Umbilical cord (tissue), 2 donors: ENCODE measurements at places on chromosomes 2 and 18. TPM values are rescaled to one million over a fixed set of nuclear protein-coding genes. Genes with fewer than 3 reads are reported as not detected.

Gene SERPINB4
- 4.1 TPM for total RNA-seq

Gene CAPN14
- 0.96 TPM for total RNA-seq

Gene NT5DC4
- 1.2 TPM for total RNA-seq

DNA sequence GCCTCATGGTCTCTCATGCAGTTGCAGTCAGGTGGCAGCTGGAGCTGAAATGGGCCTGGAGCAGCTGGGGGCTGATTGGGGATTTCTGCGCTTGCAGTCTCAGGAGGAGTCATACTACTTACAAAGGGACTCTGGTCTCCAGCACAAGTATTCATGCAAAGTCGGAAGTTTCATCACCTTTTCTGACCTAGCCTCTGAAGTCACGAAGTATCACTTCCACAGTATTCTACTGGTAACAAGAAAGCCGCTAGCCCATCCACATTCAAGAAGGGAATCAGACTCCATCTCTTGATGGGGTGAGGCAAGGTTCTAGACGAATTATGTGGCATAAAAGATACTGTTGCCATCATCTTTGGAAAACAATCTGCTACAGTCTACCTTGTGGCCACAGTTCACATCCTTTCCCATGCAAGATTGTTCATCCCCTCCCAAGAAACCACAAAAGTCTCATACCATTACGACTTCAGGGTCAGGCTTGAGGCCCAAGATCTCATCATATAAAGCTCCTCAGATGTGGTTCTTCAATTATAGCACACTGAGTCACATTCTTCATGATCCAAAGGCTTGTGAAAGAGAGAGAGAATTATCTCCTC, 95.3 kb downstream of the SMC6 start:
- no peak for DNase-seq

GRCh38 chr2:152477347-152478092, 142.5 kb downstream of the FMNL2 start:
- no peak for DNase-seq

DNA sequence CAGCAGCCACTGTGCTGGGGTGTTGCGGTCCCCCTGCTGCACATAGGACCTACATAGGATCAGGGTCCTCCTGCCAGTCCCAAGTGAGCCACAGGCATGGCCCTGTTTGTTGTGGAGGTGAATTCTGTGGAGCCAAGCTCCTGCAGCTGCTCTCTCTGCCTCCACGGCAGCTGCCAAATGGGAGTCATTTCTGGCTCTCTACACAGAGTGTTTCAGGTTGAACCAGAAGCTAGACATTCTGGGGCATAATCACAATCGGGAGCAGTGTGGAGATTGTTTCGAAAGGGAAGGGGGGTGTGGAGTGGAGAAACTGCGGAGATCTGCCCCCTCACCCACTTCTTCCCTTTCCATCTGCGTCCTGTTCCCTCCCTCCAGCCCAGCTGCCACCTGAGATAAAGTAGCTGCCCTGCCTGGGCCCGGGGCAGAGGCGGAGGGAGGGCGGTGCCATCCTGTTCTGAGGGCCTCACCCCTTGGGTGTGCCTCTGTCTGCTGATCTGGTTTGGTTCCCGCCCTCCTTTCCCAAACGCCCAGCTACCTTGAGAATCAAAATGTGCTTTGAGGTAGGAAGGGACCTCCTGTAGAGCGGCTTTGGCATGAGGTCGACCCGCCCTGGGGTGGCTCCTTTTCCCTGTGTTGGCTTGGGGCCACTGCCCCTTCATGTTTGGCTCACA, 139.4 kb downstream of the WDSUB1 start:
- DNase-seq: no peak

- no peak for DNase-seq
Measured at GRCh38 chr18:8121101-8121500, 488.1 kb upstream of the RAB12 start.
